Activated CD4-positive, alpha-beta T cell treated with anti-CD3 and anti-CD28 coated beads, Interleukin-10, Interleukin-2, amounts not matched to agents 100 ng/mL and 50 ng/mL, durations not matched to agents 16 hours and 8 hours (primary cell): ENCODE measurements at places on chromosomes 6 and 20.

GRCh38 chr6:152720974-152721373 is 23.3 kb downstream of the MYCT1 start:
- DNase-seq, result no peak

GRCh38 chr20:23146181-23146580 is 60.1 kb upstream of the CD93 start:
- DNase-seq, result no peak

DNA sequence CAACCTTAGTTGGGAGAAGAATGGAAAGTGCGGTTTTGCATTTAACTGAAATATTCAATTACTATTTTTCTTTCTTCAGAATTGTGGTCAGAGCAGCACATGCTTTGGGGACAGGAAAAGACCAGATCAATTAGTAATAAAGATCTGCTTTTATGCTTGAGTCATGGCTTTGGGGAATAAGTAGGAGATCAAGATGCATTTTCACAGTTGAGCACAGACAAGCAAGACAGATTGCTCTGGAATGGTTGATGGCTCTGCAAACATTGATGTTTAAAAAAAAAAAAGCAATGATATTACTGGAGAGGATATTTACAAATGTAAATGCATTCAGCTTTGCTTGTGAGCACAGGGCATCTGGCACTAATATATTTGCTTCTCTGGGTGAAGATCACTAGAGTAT is 224.4 kb upstream of the SASH1 start:
- DNase-seq, result no peak

GRCh38 chr6:35328108-35328723 is 14.1 kb upstream of the PPARD start:
- no peak for DNase-seq

DNA sequence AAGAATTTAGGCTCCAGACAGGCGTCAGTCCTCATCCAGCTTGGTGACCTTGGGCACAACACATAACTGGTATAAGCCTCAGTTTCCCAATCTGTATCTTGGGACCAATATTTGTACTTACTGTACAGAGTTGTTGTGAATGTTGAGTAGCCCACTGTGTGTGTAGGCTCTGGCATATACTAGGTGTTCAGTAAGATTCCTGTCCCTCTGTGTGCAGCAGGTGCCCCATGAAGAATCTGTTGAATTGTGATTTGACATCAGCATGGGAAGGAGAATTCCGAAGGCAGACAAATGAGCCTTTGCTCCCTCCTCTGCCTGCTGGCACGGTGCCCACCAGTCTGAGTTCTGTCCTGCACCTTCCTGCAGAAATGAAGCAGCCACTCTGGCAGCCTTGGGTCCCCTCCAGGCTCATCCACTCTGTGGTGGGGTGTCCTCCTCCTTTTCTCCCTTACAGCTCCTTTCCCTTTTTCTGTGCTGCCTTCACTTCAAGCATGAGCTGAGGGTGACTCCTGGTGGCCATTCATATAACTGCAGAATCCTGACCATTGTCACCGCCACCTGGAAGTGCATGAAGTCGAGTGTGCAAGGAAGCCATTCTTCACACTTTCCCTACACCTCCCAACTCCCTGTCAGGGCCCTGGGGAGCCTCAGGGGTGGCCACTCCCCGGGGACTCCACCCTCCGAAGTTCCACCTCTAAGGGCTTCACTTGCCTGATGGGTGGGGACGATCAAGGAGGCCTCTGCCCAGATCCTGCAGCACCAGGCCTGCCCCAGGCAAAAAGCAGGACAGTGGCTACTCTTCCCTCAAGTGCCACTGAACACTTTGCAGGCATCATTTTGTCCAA is 48.2 kb downstream of the MRPL14 start:
- DNase-seq, result peak; percentile 78

- DNase-seq, result no peak
Measured at GRCh38 chr20:22795871-22796270, 211.5 kb upstream of the FOXA2 start.

DNA sequence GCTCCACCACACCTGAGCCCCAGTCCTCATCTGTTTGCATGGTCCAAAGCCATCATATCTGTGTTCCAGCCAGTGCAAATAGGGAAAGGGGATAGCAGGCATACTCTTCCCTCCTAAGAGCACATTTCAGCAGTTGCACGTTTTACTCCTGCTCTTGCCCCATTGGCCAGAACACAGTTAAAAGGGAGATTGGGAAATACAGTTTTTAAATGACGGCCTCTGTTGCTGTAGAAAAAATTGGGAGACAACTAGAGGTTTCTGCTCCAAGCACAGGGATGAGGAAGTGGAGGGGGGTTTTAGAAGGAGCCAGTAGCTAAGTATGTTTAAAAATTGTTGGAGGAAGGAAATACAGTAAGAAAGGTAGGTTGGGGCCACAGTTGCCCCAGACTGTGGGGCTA is 14.6 kb upstream of the STK35 start:
- no peak for DNase-seq

- no peak for DNase-seq
Measured at GRCh38 chr20:36318166-36318565, 12.0 kb downstream of the DLGAP4 start.

- no peak for DNase-seq
Measured at GRCh38 chr6:16146028-16146427, 17.1 kb downstream of the MYLIP start.

GRCh38 chr6:127938701-127939100 is 37.8 kb upstream of the THEMIS start:
- peak; percentile 70 for DNase-seq

GRCh38 chr6:15491255-15491985 is 171.4 kb downstream of the DTNBP1 start:
- peak; percentile 80 for DNase-seq

- no peak for DNase-seq
Measured at GRCh38 chr6:147468634-147469033, 39.9 kb upstream of the SAMD5 start.

- DNase-seq, result peak; percentile 48
Measured at GRCh38 chr20:36399147-36399968, 93.2 kb downstream of the DLGAP4 start.

DNA sequence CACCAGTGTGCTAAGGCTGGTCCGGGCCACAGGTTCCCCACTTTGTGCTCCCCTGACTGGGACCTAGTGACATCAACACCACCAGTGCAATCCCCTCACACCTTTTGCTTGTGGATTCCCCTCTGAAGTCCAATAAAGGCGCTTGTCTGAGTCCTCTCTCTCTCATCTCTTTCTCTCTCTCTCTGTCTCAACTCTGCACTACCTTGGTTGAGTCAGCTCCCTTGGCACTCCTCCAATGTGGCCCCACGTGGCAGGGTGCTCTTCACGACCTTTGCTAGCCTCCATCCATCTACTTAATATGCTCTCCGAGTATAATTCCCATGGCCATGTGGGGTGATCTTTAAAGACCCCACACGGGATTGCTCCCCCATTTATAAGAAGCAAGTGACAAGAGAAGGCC is 385.0 kb downstream of the CD83 start:
- no peak for DNase-seq
